Brain microvascular endothelial cell (primary cell): ENCODE measurements at places on chromosomes 1 and 21.

DNA sequence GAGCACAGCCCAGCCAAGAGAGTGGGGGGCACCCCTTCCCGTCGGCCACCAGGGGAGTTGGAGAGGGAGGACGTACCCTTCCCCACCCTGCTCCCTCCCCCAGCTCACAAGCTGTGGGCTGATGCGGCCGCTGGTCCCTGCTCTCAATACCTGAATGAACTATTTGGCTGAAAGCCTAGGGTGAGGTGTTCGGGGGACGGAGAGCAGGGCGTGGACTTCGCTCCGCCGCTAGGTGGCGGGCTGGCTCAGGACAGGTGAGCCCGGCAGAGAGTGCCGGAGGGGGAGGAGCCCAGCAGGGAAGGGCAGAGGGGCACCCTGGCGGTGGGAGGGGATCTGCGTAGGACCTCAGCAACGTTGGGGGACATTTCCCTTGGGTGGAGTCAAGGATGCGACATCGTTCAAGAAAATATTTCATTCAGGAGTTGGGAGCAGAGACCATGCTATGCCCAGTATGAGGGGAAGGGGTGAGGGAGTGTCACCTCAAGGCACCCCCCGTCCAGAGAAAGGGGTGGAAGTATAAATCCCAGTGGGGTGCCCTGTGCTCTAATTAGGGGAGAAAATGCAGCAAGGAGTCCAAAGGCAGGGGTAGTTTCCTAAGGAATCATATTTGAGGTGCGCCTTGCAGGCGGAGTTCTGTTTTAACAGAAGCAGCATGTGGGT lies 12.0 kb upstream of the RHBG start:
- DNase-seq, result no peak

DNA sequence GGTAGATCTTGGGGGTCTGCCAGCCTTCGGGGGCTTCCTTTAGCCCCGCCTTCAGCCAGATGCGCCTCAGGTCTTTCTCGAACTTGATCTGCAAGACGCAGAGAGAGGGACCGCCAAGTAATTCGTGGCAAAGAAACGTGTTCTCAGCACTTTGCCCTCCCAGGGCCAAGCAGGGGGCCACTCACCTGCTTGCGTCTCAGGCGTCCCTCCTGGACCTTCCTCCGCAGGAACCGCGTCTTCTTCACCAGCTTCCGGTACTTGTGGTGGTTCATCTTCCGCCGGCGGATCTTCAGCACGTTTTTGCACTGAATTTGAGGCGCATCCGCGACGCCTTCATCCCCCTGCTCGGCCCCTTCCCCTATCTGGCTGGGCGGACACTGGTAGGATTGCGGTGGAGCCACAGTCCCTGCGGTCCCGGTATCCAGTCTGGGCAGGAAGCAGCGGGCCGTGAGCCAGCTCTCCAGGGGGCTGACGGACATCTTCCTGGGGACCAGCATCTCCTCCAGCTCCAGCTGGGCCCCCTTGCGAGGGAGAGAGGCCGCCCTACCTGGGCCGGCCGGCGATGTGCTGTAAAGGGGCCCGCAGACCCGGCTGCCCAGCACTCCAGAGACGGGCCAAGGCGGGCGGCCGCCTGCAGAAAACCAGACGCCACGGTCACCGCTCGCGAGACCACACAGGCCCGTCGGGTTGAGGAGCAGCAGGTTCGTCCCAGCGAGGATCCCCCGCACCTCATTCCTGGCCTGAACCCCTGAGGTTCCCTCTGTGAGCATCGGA lies 1.0 kb downstream of the AURKAIP1 start:
- no peak for DNase-seq

DNA sequence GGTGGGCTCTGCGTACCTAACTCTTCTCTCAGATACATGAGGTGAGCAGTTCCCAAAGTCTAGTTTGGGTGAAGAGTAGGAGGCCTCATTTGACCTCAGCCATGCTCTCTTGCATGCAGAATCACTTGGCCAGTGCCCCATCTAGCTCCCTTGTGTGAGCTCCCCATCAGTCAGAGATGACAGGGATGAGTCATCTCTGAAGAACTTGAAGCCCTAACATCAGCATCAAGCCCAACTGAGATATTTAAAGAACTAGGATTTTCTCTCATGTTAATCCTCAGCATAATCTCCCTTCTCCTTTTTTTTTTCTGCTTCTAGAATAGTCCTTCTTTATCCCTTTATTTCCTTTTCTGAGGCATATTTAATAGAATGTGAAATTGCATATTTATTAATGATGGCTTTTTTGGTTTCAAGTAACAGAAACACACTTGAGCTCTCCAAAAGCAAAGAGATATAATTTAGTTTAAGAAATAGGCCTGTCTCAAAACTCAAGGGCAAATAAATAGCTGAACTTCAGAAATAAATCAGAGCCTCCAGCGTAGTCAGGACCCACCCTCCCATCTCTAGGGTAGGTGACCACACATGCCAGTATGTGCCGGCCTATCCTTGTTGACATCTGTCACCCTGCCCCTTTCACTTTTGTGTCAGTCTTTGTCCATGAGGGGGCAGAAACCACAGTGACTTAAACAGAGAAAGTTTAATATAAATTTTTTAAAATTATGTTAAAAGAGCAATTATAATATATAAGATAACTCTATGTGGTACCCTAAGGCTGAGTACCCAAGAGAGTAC lies 112.3 kb downstream of the TSEN15 start:
- peak; percentile 55 for DNase-seq

GRCh38 chr1:96016219-96016618 lies 705.4 kb upstream of the PTBP2 start:
- DNase-seq, result no peak

DNA sequence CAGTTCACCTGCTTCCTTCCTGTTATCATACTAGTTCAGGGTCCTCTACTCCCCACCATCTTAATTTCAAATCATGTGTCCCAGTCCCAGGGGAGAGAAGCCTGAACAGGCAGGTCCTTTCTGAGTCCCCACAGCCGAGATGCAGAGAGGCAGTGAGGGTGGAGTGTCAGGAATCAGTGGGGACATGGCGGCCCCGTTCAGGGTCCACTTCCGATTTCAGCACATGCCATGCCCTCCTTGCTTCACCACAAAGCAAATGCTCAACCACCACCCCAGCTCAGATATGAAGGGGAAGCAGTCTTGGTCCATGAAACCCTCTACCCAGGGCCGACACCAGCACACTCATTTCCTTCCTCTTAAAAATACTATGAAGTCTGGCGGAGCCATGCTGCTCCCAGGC lies 5.2 kb upstream of the SEMA4A start:
- no peak for DNase-seq

GRCh38 chr1:42740851-42741580 lies 980 bp upstream of the CLDN19 start:
- DNase-seq, result no peak

DNA sequence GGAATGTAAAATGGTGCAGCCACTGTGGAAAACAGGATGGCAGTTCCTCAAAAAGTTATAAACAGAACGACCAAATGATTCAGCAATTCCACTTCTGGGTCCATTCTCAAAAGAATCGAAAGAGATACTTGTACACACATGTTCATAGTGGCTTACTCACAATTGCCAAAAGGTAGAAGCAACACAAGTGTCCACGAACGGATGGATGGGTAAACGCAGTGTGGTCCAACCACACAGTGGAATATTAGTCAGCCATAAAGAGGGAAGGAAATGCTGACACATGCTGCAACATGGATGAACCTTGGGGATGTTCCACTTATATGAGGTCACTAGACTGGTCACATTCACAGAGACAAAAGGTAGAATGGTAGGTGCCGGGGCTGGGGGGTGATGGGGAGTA lies 5.3 kb downstream of the KRTAP10-1 start:
- no peak for DNase-seq

DNA sequence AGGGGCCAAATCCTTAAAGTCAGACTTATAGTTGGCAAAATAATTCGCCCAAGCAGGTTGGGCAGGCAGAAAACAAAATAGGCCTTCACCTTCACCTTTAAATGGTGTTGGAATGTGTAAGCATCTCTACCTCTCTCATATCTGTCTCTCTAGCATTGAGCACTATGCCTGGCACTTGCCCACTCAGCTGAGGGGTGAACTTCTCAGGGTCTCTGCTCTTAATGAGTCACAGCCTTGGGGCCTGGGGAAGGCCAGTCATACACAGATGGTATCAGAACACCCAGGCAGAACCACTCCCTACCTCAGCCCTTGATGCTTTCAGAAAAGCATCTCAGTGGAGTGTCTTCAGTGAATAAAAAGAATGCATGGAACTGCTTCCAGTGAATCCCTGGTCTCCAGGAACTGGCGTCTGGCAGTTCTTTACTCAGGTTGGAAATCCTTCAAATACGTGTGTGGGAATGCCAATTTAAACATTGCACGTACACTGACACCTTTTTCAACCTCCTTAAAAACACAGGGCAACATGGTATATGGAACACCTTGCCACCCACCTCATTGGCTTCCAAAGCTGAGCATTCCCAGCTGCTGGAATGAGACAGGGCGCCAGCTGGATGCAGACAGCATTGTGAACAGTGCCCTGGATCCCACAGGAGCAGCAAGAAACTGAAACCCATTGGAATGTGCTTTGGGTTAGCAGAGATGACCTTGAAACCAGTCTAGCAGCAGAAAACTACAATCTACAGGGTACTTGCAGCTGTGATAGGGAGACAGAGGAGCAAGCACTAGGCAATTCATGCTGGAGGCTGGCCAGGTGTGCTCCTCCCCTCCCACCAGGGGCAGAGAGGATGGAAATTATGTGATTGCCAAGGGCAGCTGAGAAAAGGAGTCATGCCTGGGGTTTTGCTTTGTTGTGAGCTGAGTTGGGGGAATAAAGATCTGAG lies 30.0 kb downstream of the ZNF697 start:
- no peak for DNase-seq

DNA sequence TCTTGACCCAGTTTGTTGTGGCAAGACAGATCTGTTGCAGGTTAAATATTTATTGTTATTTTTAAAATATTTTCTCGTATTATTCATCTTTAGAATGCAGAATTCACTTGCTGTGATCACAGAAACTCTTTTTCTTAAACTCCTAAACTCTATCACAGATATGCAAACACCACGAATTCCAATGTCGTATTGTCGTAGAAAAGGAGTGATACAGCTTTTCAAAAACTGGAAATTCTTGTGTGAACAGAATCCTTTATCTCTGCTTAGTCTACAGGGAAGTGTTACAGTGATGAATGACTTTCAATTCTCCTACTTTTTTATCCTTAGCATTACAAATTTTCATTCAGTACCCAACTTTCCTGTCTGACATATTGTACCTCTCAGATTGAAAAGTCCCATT lies 1329.5 kb upstream of the B3GALT2 start:
- DNase-seq, result no peak

- DNase-seq, result no peak
These were observed 106.6 kb downstream of the DUSP10 start for GRCh38 chr1:221635305-221635704.

GRCh38 chr1:189567890-189568289 lies 909.8 kb downstream of the BRINP3 start:
- DNase-seq, result no peak

- no peak for DNase-seq
These were observed 4.1 kb downstream of the ABCD3 start for GRCh38 chr1:94422115-94422820.

DNA sequence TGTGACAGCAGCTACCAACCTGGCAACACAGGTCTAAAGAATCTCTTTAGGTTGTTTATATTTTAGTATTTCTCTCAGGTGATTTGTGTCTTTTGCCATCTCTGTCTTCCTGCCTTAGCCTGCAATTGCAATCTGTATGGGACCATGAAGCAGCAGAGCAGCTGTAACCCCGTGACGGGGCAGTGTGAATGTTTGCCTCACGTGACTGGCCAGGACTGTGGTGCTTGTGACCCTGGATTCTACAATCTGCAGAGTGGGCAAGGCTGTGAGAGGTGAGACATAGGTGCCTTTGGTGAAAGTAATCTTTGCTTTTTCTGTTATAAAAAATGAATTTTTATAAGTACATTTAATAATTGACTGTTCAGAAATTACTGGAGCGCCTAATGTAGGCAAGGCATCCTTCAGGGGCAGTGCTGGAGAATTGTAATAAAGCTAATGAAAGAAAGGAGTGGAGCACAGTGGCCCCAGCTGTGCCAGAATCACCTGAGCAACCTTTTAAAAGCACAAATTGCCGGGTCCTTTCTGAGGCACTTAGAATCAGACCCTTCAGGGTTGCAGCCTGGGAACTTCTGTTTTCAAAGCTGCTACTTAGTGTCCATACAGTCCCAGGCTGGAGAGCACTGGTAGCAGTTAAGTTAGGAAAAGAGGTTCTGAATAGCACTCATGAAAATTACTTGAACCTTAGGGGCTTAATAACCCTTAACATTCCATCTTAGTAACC lies 60.6 kb upstream of the LAMC2 start:
- DNase-seq, result no peak

GRCh38 chr1:172929006-172929405 lies 121.7 kb downstream of the TNFSF18 start:
- no peak for DNase-seq

DNA sequence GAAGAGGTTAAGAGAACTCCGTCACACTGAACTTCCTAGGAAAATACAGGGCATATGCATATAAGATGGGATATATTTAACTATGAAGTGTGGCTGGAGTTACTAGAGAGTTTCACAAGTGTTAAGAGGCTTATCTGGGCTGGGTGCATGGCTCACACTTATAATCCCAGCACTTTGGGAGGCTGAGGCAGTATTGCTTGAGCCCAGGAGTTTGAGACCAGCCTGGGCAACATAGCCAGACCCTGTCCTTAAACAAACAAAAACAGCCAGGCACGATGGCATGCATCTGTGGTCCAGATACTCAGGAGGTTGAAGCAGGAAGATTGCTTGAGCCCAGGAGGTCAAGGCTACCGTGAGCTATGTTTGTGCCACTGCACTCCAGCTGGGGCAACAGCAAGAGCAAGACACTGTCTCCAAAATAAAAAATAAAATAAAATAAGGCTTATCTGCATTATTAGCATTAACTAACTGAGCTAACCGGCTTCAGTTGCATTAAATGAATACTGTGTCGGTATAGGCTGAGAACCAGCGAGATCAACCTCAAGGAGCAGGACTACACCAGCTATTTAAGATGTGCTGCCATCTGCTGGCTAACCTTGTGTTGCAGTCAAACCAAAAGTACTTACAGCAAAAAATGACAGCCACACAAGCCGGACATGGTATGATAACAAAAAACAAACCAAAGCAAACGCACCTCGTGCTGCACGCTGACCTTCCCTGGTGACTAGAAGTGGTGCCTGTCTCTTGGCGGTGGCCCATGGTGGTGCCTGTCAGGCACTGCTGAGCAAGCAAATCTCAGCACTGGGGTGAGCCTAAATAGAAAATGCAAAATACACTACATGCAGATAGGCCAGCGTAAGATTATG lies 19.7 kb upstream of the RBBP5 start:
- peak; percentile 76 for DNase-seq

DNA sequence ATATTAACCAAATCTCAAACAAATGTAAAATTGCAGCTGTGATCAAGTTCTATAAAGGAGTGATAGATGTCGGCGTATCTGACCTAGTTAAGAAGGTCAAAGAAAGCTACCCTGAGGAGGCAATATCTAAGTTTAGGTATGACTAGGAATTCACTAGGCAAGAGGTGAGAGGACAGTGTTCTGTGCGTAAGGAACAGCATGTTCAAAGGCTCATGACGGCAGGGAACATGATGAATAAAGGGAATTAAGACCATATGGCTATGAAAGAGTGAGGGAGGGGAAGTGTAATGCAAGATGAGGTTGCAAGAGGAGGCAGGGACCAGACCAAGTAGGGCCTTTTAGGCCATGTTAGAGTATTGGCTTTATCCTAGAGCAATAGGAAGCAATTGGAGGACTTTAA lies 8.6 kb downstream of the LIX1L start:
- no peak for DNase-seq

- no peak for DNase-seq
These were observed 14.5 kb upstream of the VPS13D start for GRCh38 chr1:12215118-12215961.

- no peak for DNase-seq
These were observed 19.6 kb downstream of the SCMH1 start for GRCh38 chr1:41222496-41222895.

GRCh38 chr1:56648546-56648945 lies 3.4 kb downstream of the PRKAA2 start:
- DNase-seq, result no peak

GRCh38 chr1:209531549-209531948 lies 52.0 kb upstream of the CAMK1G start:
- DNase-seq, result no peak
